HFFc6 (cell line): ENCODE measurements at places on chromosomes 2 and 18. TPM values are rescaled to one million over a fixed set of nuclear protein-coding genes. Genes with fewer than 3 reads are reported as not detected.

- DNase-seq = no peak
Observed at GRCh38 chr18:26468931-26469340, 79.4 kb downstream of the KCTD1 start.

DNA sequence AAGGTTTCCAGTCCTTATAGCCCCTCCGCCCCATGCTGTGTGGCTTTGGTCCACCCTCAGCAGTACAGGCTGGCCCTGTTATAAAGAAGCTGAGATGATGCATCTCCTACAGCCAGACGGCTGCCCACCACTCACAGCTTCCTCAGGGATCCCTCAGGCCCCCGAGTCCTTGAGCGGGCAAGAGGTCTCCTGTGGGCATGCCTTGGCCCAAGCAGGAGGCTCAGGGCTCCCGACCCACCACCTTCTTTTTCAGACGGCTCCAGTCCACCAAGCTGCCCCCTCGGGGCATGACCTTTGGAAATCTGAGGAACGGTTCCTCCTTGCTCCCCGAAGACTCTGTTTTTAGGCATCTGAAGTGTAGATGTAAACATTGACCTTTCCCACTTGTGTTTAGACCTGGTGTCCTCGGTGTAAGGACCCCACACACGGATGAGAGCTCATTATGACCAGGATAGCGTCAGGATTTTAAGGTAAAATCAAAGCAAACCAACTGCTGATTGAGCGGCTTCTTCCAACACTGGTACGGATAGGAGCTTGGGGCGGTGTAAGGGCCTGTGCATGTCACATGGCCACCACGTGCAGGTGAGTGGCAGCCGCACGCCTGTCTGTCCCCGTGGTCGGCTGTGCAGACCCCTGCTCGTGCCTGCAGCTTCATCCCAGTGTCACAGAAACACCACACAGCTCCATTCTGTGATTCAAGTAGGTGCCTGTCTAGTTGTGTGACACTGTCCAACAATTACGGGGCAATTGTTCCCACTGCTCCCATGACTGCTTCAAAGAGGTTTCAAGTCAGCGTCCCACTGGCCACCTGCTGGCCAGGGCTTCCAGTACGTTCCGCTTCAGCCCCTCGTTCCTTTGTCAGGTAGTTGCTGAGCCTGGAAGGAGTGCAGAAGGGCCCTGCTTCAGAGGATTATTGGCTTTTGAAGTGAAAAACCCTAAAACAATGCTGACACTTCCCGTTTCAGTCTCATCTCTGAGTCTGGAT, 74.7 kb downstream of the NDUFA10 start:
- no peak for DNase-seq

- DNase-seq = no peak
Observed at GRCh38 chr2:150258781-150259307, 228.6 kb downstream of the RND3 start.

DNA sequence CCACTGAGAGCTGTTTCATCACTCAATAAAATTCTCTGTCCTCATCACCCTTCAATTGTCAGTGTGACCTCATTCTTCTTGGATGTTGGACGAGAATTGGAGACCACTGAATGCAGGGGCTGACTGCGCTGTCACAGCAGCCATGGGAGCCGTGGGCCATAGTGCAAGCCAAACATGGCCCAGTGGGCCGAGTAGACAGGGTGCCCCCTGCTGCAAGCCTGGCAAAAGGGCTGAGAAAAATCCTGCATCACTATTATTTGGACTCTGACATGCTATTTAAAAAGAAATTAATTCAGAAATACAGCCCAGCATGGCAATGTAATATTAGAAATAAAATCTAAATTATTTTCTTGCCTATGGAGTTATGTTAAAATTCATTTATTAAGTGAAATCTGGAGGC, 67.8 kb upstream of the FAM98A start:
- DNase-seq = no peak

The ELOA2 gene
- not detected in 3 replicates for total RNA-seq

GRCh38 chr18:48778344-48779011, 172.3 kb downstream of the SMAD7 start:
- no peak for DNase-seq

The AQP12A gene
- total RNA-seq = not detected in 3 replicates

The CAPN13 gene
- total RNA-seq = not detected in 2 replicates

DNA sequence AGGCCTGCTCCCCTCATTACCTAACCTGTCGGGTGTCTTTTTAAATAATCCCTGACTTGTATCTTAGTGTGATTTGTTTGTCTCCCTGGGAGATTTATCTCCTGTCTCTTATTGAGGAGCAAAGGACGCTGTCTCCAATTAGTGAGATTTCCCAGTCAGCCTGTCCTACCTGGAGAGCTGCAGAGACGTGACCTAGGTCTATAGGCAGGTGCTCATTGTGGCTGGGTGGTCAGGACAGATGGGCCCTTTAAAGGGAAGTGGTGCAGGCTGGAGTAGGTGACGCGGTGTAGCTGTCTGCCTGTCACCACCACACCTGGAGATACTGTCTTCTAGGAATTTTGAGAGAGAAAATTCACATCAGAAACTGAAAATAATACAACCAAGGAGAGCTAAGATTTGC, 28.0 kb downstream of the PLB1 start:
- DNase-seq = no peak

The BOLL gene
- not detected in 3 replicates for total RNA-seq

GRCh38 chr2:207617011-207617671, 8.1 kb downstream of the METTL21A start:
- DNase-seq = peak; percentile 93

- peak; percentile 43 for DNase-seq
Observed at GRCh38 chr18:55097456-55098170, 138.4 kb upstream of the CCDC68 start.

GRCh38 chr18:59423259-59423658, 64.2 kb upstream of the LMAN1 start:
- DNase-seq = no peak

The MAL gene
- total RNA-seq = not detected in 3 replicates

GRCh38 chr18:74590671-74591070, 7.0 kb upstream of the ZNF407 start:
- no peak for DNase-seq

The NPAS2 gene
- total RNA-seq = 12.6 to 14.6 TPM (median 13.3 TPM) in 3 replicates

DNA sequence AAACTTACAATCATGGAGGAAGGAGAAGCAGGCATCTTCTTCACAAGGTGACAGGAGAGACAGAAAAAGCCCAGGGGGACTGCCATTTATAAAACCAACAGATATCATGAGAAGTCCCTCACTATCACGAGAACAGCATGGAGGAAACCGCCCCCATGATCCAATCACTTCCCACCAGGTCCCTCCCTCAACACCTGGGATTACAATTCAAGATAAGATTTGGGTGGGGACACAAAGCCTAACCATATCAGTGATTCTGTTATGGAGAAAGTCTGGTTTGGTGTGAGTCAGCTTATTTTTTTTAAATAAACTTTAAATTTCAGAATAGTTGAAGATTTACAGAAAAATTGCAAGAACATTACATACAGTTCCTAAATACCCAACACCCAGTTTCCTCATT, 84.7 kb upstream of the SP3 start:
- DNase-seq = no peak

DNA sequence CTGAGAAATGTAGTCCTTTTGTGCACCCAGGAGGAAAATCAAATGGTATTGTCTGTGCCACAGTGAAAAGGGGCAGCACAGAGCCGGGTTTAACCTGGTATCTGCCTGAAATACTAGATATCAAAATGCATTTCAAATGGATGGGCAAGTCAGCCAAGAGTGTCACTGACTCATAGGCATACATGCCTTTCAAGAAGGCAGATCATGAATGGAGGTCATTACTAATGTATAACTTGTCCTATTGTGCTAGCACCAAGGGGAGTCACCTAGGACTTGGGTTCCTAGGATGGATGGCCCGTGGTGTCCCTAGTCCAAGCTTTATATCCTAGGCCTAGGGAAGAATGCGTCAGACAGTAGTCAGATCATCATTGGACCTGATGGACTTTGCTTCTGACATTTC, 49.9 kb downstream of the TCF7L1 start:
- peak; percentile 13 for DNase-seq

GRCh38 chr2:100262555-100263320, 59.6 kb downstream of the LONRF2 start:
- peak; percentile 37 for DNase-seq

The PRKAG3 gene
- not detected in 3 replicates for total RNA-seq

- no peak for DNase-seq
Observed at GRCh38 chr18:79866889-79867574, 69.3 kb downstream of the KCNG2 start.

DNA sequence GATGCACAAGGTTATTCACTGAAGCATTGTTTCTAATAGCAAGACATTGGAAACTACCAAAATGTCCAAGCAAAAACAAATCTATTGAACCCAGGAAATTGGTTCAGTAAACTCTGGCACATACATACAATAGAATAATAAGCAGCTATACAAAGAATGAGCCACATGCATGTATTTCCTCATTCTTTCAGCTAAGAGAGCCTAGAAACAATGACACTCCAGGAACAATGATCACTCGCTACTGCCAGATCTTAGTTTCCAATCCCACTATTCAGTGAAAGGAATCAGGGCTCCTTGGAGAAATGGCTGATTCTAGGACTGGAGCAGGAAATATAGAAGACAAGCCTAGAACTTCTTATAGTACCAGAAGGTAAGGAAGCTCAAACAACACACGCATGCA, 221.9 kb upstream of the AGAP1 start:
- no peak for DNase-seq

DNA sequence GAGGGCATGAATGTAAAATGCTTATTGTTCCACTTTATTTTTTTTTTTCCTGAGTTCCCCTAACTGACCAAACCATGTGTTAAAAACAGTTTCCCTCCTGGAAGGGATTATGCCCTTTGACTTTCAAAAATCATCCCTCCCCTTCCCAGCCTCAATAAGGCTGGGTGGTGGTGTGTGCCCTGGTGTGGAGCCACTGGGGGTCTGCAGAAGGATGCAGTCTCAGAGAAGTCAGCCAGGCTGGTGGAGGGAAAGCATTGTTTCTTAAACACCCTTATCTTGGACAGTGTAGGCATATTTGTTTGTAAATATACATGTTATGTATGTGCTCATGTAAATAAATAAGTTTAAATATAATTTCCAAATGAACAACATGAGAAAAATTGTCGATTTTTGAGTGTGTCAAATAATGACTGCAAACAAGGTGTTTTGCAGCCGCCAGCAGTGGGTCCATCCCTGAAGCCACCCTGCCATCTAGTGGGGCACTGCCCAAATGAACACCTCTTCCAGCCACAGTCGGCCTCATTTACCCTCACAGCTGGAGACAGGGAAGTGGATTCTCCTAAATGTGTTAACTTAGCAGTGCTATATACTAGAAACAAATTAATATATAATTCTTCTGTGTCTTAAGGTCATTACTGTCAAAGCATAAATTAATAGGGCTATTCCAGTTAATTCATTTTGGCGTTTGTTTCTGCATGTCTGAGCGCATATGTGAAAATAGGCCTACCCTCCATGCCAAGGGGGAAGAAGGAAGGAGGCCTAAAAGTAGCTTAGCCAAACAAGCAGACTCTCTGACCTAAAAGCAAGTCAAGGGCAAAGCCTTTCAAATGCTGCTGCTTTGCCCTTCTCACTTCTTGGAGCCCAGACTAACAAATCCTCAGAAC, 209.6 kb upstream of the PIK3C3 start:
- peak; percentile 15 for DNase-seq

The DNAJC5G gene
- not detected in 2 replicates for total RNA-seq
